Left kidney (tissue), 8 donors: ENCODE measurements at places on chromosomes 16 and 17.

DNA sequence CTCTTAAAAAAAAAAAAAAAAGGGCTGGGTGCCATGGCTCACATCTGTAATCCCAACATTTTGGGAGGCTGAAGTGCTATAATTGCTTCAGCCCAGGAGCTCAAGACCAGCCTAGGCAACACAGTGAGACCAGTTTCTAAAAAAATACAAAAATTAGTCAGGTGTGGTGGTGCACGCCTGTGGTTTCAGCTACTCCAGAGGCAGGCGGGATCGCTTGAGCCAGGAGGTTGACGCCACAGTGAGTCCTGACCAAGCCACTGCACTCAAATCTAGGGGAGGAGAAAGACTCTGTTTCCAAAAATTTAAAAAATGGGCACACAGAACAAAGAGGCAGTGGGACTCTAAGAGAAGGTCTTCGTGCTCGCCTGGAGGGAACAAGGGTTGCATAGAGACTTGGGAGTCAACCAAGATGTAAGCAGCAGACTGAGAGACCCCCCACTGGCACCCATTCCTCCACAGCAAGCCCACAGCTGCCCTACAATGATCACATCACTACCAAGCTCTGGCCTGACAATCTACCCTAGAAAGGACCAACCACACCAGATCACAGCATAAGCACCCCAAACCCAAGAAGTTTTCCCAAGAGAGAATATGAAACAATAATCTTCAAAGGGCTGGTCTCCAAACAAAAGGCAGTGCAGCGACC lies 121.6 kb downstream of the ANKRD11 start:
- no peak for DNase-seq

GRCh38 chr16:11114366-11115164 lies 141.4 kb downstream of the SOCS1 start:
- DNase-seq = no peak

DNA sequence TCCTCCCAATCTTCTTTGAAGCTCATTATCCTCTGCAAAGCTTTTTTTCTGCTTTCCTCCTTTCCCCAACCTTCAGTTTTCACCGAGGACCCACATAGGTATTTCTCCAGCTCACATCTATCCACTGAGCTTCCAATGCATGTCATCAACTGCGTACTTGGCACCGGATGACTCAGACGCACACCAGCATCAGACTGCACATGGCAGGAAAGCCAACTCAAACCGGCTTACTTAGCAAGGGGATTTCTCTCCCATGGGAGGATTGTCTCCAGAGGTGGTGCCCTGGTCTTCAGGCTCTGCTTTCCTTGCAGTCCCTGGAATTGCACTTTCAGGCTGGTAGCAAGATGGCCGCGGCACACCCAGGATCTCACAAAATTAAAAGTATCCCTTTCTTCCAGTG lies 1.7 kb upstream of the AKTIP start:
- no peak for DNase-seq

- no peak for DNase-seq
Observed at GRCh38 chr16:76577003-76577402, 299.8 kb downstream of the CNTNAP4 start.

- no peak for DNase-seq
Observed at GRCh38 chr17:72411124-72411563, 290.3 kb downstream of the SOX9 start.

GRCh38 chr17:74558882-74559519 lies 8.3 kb downstream of the CD300H start:
- DNase-seq = no peak

GRCh38 chr17:15782866-15783265 lies 50.8 kb downstream of the TBC1D26 start:
- peak; percentile 42 for DNase-seq

GRCh38 chr17:78780335-78780734 lies 1.7 kb downstream of the CYTH1 start:
- DNase-seq = no peak

DNA sequence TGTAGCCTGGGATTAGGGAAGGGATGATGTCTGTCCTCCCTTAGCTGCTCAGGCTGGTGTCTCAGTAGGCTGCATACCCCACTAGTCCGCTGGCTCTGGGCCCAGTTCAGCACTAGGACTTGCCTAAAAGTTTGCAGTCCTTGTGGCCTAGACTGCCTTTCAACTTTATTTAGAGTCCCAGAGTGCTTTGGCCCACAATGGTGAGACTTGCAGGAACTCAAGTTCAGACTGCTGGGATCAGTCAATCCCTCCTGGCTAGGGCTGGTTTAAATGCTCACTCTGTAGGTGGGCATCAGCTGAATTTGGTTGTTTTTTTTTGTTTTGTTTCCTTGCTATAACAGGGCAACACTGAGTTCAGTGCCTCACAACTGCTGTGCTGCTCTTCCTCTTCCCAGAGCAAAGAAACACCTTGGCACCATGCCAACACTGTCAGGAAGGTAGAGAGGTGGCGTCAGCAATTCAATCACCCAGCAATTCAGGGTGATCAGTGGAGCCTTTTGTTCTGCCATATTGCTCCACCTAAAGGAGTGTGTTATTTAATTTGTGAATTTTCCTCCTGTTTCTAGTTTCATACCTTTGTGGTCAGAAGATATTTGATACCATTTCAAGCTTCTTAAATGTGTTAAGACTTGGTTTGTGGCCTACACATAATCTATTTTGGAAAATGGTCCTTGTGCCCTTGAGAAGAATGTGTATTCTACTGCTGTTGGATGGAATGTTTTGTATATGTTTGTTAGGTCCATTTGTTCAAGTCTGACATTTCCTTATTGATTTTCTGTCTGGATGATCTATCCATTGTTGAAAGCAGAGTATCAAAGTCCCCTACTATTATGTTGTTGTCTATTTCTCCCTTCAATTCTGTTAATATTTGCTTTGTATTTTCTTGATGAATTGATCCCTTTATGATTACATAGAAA lies 284.0 kb upstream of the PMFBP1 start:
- DNase-seq = no peak

GRCh38 chr17:40760105-40761016 lies 5.2 kb upstream of the KRT25 start:
- DNase-seq = no peak

DNA sequence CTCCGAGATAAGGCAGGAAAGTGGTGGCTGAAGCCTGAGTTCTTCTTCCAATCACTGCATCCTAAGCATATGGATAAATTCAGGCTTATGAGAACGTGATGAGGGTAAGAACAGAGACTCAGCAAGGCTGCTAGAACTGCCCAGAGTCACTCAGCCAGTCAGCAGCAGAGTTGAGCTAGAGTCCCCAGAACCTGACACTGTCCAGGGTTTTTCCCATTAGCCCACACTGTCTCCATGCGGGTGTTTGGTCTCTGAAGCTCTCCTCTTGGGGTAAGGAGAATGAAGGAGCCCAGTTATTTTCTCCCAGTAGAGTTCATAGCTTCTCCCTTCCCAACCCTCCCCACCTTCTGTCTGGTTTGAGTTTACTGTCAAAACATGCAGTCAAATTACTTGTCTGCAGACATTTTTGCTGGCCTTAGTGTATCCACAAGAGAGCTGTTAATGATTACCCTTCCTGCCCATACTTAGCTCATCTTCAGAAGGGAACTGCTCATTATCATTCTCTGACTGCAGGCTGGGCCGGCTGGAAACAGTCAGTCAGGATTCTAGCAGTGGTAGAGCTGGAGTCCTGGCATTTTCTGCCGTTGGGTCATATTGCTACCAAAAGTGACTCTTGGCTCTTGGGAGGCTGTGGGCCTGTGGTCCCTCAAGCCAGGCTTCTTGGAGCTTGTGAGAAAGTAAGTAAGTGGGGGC lies 460.0 kb downstream of the HS3ST3B1 start:
- peak; percentile 27 for DNase-seq

- no peak for DNase-seq
Observed at GRCh38 chr16:54175169-54175551, 111.4 kb downstream of the IRX3 start.

- DNase-seq = no peak
Observed at GRCh38 chr16:46916980-46917379, 32.8 kb downstream of the GPT2 start.

GRCh38 chr17:18314059-18314730 lies 599 bp downstream of the TOP3A start:
- DNase-seq = no peak

- no peak for DNase-seq
Observed at GRCh38 chr17:77698903-77699623, 259.4 kb upstream of the TNRC6C start.

DNA sequence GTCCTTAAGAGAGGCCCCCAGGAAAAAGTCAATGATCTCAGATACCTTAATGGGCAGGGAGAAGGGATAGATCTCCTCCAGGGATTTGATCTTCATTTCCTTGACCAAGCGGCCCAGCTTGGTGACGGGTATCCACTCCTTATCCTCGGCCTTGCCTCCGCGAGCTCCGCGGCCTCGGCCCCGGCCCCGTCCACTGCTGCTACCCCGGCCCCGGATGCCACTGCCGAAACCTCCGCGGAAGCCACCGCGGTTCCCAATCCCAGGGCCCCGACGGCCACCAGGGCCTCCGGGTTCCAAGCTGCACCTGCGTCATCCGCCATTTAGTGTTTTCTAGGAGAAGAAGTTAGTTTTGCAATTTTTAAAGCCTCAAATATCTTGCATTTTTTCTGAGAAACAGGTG lies 65.2 kb upstream of the KIF2B start:
- DNase-seq = no peak

DNA sequence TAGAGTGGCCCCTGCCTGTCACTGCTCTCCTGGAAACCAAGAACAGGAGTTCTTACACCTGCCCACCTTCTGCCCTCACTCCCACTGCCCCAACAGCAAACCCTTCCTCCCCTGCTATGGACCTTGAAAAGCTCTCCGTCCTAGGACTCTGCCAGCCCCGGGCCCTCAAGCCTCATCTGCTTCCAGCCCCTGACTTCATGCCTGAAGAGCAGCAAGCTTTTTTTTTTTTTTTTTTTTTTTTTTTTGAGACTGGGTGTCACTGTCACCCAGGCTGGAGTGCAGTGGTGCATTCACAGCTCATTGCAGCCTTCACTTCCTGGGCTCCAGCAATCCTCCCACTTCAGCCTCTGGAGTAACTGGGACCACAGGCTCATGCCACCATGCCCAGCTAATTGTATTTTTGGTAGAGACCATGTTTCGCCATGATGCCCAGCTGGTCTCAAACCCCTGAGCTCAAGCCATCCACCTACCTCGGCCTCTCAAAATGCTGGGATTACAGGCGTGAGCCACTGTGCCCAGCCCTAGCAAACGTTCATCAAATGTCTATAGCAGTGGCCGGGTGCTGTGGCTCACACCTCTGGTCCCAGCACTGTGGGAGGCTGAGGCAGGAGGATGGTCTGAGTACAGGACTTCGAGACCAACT lies 16.9 kb downstream of the CARHSP1 start:
- no peak for DNase-seq

- DNase-seq = no peak
Observed at GRCh38 chr16:6095414-6095813, 997.8 kb upstream of the EEF2KMT start.

- no peak for DNase-seq
Observed at GRCh38 chr17:72462814-72463213, 342.0 kb downstream of the SOX9 start.

- DNase-seq = no peak
Observed at GRCh38 chr16:66103211-66103610, 263.3 kb upstream of the CDH5 start.

- peak; percentile 58 for DNase-seq
Observed at GRCh38 chr16:12184419-12184917, 207.9 kb downstream of the SNX29 start.

DNA sequence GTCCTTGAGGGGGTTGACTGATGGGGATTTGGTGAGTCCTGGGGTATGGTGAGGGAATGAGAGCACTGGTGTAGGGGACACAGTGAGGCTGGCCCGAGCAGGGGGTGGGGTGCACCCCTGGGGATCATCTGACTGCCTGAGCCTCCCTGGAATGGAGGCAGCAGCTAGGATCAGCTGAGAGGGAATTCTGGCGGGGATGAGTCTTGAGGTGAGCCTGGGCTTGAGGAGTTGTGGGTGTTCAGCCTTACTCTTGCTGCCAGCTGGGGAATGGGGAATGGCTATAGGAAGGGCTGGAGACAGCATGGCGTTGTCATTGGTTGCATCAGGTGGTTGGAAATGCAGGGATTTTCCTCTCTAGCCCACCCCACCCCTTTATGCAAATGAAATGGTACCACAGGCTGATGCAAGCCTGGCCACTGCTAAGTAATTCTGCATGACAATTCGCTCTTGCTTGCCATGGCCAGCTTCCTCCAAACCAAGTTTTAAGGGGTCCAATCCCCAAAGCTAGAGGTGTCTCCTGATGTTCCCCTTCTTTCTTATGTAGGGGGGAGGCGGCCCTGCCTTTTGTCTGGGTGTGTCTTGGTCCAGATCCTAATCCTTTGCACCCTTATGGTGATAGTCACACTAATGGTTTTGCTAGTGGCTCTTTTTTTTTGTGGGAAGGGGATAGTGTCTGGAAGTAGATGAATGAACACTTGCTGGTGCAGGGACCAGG lies 7.5 kb downstream of the NFE2L1 start:
- no peak for DNase-seq

DNA sequence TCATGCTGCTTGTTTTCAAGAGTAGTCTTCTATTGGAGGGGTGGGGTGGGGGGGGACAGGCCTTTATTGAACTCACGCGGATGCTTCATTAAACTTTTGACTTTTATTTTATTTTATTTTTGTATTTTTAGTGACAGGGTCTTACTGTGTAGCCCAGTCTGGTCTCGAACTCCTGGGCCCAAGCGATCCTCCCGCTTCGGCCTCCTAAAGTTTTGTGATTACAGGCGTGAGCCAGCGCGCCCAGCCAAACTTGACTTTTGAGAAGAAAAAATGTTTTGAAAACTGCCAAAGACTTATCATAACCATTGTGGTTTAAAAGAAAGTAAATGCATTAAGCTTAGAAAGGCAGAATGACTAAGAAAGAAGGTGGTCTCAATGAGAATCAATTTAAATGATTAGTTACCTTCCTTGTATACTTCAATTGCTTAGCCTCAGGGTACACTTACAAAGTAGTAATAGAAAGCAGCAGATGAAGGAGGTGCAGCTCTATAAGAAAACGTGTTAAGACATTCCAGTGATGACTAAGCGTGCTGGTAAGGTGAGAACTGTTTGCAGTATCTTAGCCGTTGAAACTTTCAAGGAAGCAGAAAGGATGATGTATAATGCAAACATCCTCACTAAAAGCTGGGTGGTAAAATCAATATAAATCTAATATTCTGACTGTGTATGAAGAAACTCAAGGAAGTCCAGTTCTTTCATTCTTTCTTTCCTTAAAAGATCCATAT lies 1.2 kb downstream of the AP2B1 start:
- DNase-seq = no peak

DNA sequence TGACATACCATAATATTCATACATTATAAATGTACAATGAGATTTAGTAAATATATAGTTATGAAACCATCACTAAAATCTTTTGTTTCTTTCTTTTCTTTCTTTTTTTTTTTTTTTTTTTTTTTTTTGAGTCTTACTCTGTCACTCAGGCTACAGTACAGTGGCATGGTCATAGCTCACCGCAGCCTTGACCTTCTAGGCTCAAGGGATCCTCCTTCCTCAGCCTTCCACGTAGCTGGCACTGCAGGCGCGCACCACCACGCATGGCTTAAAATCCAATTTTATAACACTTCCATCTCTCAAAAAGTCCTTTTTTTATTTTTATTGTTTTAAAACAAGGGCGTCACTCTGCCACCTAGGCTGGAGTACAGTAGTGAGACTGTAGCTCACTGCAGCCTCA lies 41.1 kb downstream of the ZNRF1 start:
- no peak for DNase-seq
